SW 1271 (cell line): ENCODE measurements at places on chromosomes 1 and 21.

DNA sequence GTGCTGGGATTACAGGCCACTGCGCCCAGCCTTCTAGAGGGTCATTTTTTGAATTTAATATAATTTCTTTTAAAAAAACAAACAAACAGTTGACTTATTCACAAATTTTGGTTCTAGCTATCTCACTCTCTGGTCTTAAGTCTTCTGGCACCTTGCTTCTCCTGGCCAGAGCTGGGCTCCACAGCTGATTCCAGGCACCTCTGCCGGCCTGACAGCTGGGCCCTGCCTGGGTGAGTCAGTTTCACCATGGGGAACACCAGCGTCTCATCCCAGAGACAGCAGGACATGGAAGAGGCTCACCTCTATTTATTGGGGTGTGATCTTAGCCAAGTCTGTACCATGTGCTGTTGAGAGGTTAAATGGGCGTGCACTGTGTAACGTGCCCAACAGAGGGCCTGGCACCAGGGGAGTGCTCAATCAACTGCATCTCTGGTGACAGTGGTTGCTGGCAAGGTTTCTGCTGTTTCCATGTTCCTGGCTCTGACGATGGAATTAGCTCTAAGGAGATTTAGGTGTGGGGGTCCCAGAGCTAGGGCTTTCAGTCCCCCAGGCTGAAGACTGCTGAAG, 956 bp downstream of the CPLANE2 start:
- peak; percentile 41 for DNase-seq

- no peak for DNase-seq
Observed at GRCh38 chr1:236467327-236467641, 56.5 kb upstream of the LGALS8 start.

GRCh38 chr1:246394121-246394520, 113.0 kb downstream of the SMYD3 start:
- no peak for DNase-seq

- DNase-seq, result no peak
Observed at GRCh38 chr1:47417170-47418044, 1.3 kb downstream of the FOXE3 start.

DNA sequence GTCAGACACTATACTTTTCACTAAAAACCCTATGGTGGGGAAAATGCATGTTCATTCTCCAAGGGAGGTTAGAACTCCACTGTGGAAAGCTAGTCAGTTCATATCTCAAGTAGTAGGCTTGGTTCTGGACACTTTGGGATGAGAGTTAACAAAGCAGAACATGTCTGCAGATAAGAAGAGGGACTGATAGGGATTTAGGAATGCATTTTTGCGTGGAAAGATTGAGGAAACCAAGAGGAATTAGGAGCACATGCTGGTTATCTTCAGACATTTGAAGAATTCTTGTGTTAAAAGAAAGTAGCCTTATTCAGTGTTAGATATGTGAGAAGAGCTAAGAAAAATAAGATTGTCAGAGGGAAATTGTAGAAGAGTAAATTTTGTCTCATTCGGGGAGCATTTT, 1.2 kb upstream of the GRIK1 start:
- no peak for DNase-seq

- DNase-seq, result no peak
Observed at GRCh38 chr1:185917646-185918045, 183.5 kb downstream of the HMCN1 start.

GRCh38 chr1:192303029-192303428, 13.8 kb upstream of the RGS21 start:
- DNase-seq, result no peak

DNA sequence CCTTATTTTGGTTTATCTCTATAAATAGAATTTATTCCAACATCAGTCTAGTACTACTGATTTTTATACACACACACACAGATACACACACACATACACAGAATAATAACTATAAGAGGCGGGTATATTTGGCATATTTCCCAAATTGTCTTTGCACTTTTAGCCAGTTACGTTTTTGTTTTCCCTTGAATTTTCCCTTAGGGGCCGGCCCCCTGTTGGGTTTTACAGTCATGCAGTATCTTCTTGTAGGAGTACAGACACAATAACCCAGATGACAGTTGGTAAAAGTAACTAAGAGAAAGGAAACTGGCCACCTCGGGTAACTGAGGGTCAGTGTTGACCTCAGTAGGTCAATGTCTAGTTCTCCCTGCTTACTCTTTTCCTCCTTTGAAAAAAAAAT, 50.9 kb downstream of the DISP1 start:
- no peak for DNase-seq

- DNase-seq, result no peak
Observed at GRCh38 chr1:53270107-53270506, 31.8 kb upstream of the MAGOH start.

- peak; percentile 4 for DNase-seq
Observed at GRCh38 chr1:167599957-167600581, 30.0 kb upstream of the RCSD1 start.

DNA sequence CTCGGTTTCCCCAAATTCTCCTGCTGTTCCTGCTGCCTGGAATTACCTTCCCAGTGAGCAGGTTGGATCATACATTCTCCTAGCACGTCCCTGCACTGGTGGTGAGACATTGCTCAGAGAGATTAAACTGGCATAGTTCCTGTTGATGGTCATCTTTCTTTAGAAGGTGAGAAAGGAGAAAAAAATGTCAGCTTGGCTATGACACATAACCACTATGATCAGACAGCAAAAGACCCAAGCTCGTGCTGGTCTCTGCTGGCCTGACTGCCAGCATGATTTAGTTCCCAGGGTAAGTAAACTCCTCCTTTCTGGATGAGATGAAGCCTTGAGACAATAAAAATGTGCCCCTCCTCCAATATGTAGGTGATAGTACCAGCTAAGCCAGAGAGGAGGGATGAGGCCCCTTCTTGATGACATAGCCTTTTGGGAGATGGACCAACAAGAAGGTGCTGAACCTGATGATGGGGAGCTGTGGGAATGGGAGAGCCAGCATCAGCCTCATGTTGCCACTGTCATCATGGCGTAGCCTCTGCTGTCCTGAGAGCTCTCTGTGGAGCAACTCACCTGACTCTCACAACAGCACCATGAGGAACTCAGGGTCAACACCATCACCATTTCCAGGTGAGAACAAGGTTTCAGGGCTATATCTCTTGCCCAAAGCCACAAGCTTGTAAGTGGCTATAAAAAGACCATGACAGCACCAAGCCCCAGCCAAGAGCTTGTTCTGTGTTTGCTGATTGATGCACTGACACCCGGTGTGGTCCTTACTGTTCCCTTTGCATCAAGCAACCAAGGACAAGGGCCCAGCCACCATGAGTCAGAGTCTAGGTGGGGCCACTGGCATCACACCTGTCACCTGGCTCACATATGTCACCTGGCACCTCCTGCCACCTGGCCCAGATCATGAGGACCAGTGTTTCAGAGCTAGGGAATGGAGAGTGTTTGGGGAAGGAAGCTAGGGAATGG, 200.0 kb downstream of the MATN1 start:
- peak; percentile 40 for DNase-seq

DNA sequence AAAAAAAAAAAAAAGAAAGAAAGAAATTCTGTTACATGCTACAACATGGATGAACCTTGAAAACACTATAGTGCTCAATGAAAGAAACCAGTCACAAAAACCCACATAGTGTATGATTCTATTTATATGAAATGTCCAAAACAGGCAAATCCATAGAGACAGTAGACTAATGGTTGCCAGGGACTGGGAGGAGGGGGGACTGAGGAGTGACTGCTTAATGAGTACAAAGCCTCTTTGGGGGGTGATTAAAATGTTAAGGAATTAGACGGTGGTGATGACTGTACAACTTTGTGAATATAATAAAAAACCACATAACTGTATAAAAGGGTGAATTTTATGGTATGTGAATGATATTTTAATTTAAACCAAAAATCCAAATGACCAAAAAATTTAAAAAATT, 116.0 kb upstream of the GUCA2B start:
- no peak for DNase-seq

DNA sequence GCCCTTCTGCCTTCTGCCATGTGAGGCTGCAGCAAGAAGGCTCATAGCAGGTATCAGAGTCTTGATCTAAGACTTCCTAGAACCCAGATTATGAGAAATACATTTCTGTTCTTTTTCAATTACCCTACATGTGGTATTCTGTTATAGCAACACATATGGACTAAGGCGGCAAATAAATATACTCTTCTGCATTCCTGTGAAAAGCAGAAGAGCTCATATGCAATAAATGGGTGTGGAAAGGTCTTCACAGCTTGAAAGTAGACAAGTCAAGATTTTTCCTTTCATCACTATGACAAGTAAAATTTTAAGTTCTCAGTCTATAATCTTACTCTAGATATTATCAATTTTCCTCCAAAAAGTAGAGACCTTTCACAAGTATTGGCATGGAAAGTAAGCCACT, 36.6 kb downstream of the TNFSF18 start:
- DNase-seq, result no peak

- no peak for DNase-seq
Observed at GRCh38 chr1:159008744-159009188, 941 bp upstream of the IFI16 start.

- DNase-seq, result no peak
Observed at GRCh38 chr1:154944401-154945159, 8.1 kb upstream of the PMVK start.

DNA sequence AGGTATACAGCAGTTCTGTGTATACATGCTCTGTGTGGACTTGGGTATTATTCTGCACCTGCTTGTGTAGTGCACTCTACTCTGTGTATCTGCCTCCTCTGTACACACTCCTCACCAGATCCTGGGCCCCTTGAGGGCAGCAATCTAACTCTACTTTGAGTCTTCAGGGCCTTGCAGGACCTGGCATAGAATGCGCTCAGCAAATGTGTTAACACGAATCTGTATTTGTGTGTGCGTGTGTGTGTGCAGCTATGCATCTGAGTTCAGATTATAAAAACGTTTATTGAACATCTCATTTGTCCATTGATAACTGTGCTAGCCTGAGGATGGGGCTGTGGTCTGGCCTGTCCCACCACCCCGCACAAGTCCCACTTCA, 3.9 kb upstream of the MEF2D start:
- no peak for DNase-seq

DNA sequence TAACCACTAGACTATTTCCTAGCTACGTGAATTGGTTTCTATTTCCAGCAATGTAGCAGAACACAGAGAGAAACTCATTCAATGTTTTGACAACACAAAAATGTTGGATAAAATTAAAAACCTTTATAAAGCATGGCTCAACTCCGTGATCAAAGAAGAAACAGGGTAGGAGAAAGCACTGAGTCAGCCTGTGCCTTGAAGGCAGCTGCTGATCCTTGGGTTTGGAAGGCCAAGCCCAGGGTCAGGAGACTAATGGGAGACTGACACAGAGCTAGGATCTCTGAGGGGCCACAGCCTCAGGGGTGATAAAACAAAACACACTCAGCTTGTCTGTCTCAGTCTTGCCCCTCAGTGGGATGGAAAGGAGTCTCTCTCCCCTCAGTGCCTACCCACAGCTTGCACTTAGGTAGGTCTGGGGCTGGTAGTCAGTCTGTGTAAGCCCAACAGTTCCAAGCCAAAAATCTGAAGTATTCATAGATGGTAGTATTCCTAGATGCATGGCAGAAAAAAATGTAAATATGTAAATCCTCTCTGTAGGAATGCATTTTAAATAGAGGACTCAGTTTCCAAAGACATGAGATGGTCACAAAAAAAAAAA, 53.3 kb downstream of the B3GALNT2 start:
- DNase-seq, result no peak

DNA sequence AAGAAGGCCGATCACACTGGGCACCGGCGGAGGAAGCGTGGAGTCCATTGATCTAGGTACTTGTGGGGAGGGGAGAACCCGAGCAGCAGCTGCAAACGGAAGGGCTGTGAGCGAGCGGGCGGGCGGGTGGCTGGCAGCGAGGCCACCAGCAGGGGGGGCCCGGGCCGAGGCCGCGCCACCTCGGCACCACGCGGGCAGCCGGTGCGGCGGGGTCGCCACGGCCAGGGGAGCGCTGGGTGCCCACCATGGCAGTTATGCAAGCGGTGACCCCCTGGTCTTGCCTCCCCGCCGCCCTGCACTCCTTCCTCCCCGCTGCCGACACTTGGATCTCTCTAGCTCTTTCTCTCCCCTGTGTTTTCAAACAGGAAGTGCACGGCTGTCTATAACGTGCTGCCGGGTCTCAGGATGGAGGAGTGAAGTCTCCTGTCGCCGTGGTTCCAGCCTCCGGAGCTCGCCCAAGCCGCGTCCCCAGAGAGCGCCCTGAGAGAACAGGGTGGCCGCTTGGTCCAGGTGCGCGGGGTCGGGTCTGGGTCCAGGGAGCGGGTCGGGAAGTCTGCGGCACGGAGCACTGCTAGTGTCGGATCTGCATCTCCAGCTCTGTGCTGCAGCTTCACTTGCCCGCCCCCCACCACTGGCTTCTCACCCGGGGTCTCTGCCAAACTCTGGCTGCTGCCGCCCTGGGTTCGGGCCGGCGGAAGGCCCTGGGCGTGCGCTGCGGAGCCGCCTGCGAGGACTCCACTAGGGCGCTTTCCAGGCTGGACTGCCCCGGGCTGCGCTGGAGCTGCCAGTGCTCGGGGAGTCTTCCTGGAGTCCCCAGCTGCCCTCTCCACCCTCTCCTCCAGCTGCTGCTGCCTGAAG, 22.7 kb downstream of the LRRC8D start:
- peak; percentile 65 for DNase-seq

DNA sequence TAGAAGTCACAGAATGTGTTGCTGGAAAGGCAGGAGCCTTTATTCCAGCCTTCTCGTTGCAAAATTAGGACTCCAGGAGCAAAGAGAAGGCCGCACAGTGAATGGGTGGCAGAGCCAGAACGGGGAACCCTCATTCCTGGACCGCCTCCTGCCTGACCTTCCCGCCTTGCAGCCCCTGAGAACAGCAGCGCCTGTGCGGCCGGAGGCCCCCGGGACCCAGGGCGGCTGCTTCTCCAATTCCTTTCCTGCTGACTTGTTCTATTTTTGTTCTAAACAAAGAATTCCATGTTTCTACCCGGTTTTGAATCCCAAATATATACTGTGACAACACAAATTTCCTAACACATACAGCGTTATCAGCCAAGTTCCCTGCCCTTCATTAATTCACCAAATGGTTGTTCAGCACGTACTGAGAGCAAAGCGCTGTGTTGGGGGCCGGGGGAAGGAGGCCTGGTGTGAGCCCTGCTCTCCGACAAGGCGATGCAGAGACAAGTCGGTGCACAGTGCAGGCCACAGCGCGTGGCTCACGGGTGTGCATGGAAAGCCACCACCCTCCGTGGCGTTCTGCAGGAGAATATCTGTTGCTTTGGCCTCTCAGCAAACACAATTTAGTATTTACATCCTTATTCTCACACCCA, 31.9 kb upstream of the COL6A2 start:
- DNase-seq, result no peak

- no peak for DNase-seq
Observed at GRCh38 chr1:1631782-1632420, at the start of gene MMP23B. Gene MMP23B (plus strand): TSS chr1:1632173. CDS start chr1:1632219, 46 bp downstream.

- DNase-seq, result no peak
Observed at GRCh38 chr1:61353797-61354406, 271.5 kb downstream of the NFIA start.
